Subcutaneous adipose tissue (tissue), 4 donors: ENCODE measurements at places on chromosomes 7 and 10. TPM values are rescaled to one million over a fixed set of nuclear protein-coding genes. Genes with fewer than 3 reads are reported as not detected.

The FRMPD2 gene
- total RNA-seq, result not detected

The DOCK1 gene
- 53.5 TPM for total RNA-seq

The GRIFIN gene
- total RNA-seq, result not detected

The FOXI2 gene
- total RNA-seq, result not detected

The SFRP5 gene
- total RNA-seq, result 0.49 TPM

The FAM180A gene
- total RNA-seq, result 6.5 TPM

The FGFBP3 gene
- 0.51 TPM for total RNA-seq

The H2AZ2 gene
- 88.7 TPM for total RNA-seq

The CXCL12 gene
- 106 TPM for total RNA-seq

The PCGF5 gene
- total RNA-seq, result 41.6 TPM

The MYH16 gene
- total RNA-seq, result not detected

The GARIN1A gene
- 2.4 TPM for total RNA-seq

The CYCS gene
- 28.6 TPM for total RNA-seq

The WEE2 gene
- not detected for total RNA-seq

The STEAP1B gene
- not detected for total RNA-seq

The PRSS2 gene
- not detected for total RNA-seq

The CDK1 gene
- total RNA-seq, result 9.5 TPM

The ZNF503 gene
- 9.2 TPM for total RNA-seq

The PTPRN2 gene
- 4.0 TPM for total RNA-seq

The GBX1 gene
- total RNA-seq, result not detected

The PARD3 gene
- 39.4 TPM for total RNA-seq

The KCND2 gene
- total RNA-seq, result 1.5 TPM

The MAGI2 gene
- total RNA-seq, result 15.3 TPM

The LIPN gene
- total RNA-seq, result not detected

The C10orf67 gene
- not detected for total RNA-seq

The HECW1 gene
- total RNA-seq, result 1.1 TPM

The OPN1SW gene
- total RNA-seq, result not detected

The CADPS2 gene
- 8.7 TPM for total RNA-seq

The NPFFR1 gene
- total RNA-seq, result not detected

The CAMK2B gene
- 0.49 TPM for total RNA-seq

The CLCN1 gene
- total RNA-seq, result not detected

The CLIP2 gene
- 10.0 TPM for total RNA-seq

The UBN2 gene
- 11.6 TPM for total RNA-seq
